ENCODE measurements at places on chromosomes 7 and 10. TPM values are rescaled to one million over a fixed set of nuclear protein-coding genes. Genes with fewer than 3 reads are reported as not detected.

Gene CLRN3
- not detected for total RNA-seq

Gene SOSTDC1
- total RNA-seq = 0.15 TPM

Gene SLC16A12
- total RNA-seq = 3.6 TPM

Gene MBL2
- total RNA-seq = not detected

Gene GPR15LG
- total RNA-seq = not detected

Gene GPR146
- total RNA-seq = 0.15 TPM

Gene PLEKHS1
- total RNA-seq = not detected

Gene EBF3
- total RNA-seq = 1.5 TPM

Gene SEMA4G
- 2.2 TPM for total RNA-seq

Gene PON3
- not detected for total RNA-seq

Gene SPAM1
- not detected for total RNA-seq
